Ascending aorta (tissue), 2 donors: ENCODE measurements at places on chromosomes 6 and 20.

GRCh38 chr6:157440171-157440570 is 59.2 kb downstream of the ZDHHC14 start:
- H3K4me1 ChIP-seq: no peaks in the 10 kb centered on the region
- H3K27me3 ChIP-seq: no peaks in the 10 kb centered on the region
- H3K36me3 ChIP-seq: no peaks in the 10 kb centered on the region

- H3K27ac ChIP-seq: no peak overlapping the region
- DNase-seq: no peak
- H3K36me3 ChIP-seq: no peaks in the 10 kb centered on the region
- H3K27me3 ChIP-seq: no peaks in the 10 kb centered on the region
Observed at GRCh38 chr6:8556370-8557013, 121.1 kb upstream of the SLC35B3 start.

GRCh38 chr6:12415980-12416598 is 125.9 kb downstream of the EDN1 start:
- no peaks in the 10 kb centered on the region for H3K4me1 ChIP-seq
- peak overlapping the region; percentile 36 for H3K27ac ChIP-seq
- no peaks in the 10 kb centered on the region for H3K36me3 ChIP-seq
- no peak overlapping the region for H3K4me3 ChIP-seq
- no peak for DNase-seq

DNA sequence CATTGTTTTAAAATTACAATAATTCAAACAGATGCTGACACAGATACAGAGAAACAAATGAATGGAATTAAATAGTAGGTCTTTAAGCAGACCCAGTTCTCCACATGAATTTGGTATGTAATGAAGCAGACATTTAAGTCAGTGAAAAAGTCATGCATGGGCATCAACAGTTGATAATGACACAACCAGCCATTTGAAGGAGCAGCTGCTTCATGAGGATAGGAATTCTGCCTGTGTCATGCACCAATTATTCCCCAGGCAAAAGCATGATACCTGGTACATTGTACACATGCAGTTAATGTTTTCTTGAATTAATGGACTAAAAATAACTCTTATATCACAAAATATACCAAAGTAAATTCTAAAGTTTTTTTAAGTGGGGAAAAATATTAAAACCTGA is 11.2 kb upstream of the HEY2 start:
- no peak for DNase-seq
- H3K4me3 ChIP-seq: no peak overlapping the region
- no peaks in the 10 kb centered on the region for H3K4me1 ChIP-seq
- no peaks in the 10 kb centered on the region for H3K27me3 ChIP-seq
- H3K36me3 ChIP-seq: no peaks in the 10 kb centered on the region
- H3K27ac ChIP-seq: no peak overlapping the region

DNA sequence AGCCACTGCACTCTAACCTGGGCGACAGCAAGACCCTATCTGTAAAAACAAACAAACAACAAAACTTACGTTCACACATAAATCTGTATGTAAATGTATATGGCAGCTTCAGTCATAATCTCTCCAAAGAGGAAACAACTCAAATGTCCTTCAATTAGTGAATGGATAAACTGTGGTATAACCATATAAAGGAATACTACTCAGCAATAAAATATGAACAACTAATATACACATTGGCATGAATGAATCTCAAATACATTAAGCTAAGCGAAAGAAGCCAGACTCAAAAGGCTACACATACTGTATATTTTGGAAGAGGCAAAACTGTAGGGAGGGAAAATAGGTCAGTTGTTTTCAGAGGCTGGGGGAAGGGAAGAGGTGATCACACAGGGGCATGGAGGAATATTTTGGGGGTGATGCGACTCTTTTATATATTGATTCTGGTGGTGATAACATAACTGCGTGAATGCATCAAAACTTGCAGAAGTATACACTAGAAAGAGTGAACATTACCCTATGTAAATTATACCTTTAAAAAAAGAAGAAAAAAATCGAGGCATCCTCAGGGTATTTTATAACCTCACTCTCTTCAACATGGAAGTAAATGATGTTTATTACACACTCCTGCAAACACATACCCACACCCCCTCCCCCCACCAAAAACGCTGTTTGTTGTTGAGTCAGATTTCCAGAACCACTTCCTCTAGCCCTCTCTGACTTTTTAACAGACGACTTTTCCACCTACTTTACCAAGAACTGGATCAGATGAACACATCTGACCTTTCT is 115.2 kb upstream of the RNF24 start:
- H3K36me3 ChIP-seq: no peaks in the 10 kb centered on the region
- H3K4me3 ChIP-seq: no peak overlapping the region

- no peaks in the 10 kb centered on the region for H3K4me1 ChIP-seq
- no peak overlapping the region for H3K27ac ChIP-seq
- H3K36me3 ChIP-seq: no peaks in the 10 kb centered on the region
- no peak for DNase-seq
Observed at GRCh38 chr20:51861726-51862466, 59.6 kb upstream of the SALL4 start.

- H3K4me3 ChIP-seq: no peak overlapping the region
- H3K27me3 ChIP-seq: no peaks in the 10 kb centered on the region
- H3K27ac ChIP-seq: no peak overlapping the region
- H3K36me3 ChIP-seq: no peaks in the 10 kb centered on the region
- H3K4me1 ChIP-seq: no peaks in the 10 kb centered on the region
- no peak for DNase-seq
Observed at GRCh38 chr6:37068356-37069270, 63.2 kb downstream of the FGD2 start.

- H3K36me3 ChIP-seq: no peaks in the 10 kb centered on the region
- no peak overlapping the region for H3K27ac ChIP-seq
- no peak overlapping the region for H3K4me3 ChIP-seq
- no peaks in the 10 kb centered on the region for H3K4me1 ChIP-seq
Observed at GRCh38 chr6:159092631-159093030, 47.8 kb upstream of the TAGAP start.

DNA sequence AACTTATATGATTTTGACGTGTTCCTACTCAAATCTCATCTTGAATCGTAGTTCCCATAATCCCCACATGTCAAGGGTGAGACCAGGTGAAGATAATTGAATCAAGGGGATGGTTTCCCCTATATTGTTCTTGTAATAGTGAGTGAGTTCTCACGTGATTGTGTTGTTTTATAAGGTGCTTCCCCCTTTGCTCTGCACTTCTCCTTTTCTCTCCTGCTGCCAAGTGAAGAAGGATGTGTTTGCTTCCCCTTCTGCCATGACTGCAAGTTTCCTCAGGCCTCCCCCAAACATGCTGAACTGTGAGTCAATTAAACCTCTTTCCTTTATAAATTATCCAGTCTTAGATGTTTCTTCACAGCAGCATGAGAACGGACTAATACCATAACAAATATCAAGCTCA is 83.2 kb downstream of the MANEA start:
- no peaks in the 10 kb centered on the region for H3K36me3 ChIP-seq
- H3K4me3 ChIP-seq: no peak overlapping the region
- no peak overlapping the region for H3K27ac ChIP-seq
- H3K27me3 ChIP-seq: no peaks in the 10 kb centered on the region
- no peak for DNase-seq

DNA sequence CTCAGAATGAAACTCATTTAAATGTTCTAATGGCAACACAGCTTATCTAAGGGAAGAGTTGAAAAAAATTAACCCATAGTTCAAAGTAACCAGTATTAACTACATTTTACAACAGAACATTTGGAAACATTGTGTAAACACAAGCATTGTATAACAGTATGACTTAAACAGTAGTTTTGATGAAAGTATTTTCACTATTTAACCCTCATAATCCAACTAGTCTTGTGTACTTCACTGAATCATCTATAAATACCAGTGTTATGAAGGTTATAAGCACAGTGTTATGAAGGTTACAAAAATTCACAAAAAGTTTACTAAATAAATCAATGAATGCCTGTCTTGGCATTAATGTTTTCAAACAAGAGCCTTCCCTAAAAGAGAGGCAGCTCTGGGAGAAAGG is 66.5 kb downstream of the REV3L start:
- no peak for DNase-seq
- H3K27me3 ChIP-seq: no peaks in the 10 kb centered on the region
- peaks cover 10% of the 10 kb centered on the region for H3K36me3 ChIP-seq
- no peak overlapping the region for H3K4me3 ChIP-seq
- no peak overlapping the region for H3K27ac ChIP-seq

GRCh38 chr6:11785415-11785773 is 6.8 kb upstream of the ADTRP start:
- H3K36me3 ChIP-seq: no peaks in the 10 kb centered on the region
- no peaks in the 10 kb centered on the region for H3K27me3 ChIP-seq
- no peak for DNase-seq
- no peak overlapping the region for H3K4me3 ChIP-seq

- no peak for DNase-seq
- H3K4me3 ChIP-seq: no peak overlapping the region
- H3K27ac ChIP-seq: no peak overlapping the region
- H3K36me3 ChIP-seq: no peaks in the 10 kb centered on the region
- no peaks in the 10 kb centered on the region for H3K27me3 ChIP-seq
- peaks cover 11% of the 10 kb centered on the region for H3K4me1 ChIP-seq
Observed at GRCh38 chr6:71509191-71510005, 220.8 kb downstream of the OGFRL1 start.

DNA sequence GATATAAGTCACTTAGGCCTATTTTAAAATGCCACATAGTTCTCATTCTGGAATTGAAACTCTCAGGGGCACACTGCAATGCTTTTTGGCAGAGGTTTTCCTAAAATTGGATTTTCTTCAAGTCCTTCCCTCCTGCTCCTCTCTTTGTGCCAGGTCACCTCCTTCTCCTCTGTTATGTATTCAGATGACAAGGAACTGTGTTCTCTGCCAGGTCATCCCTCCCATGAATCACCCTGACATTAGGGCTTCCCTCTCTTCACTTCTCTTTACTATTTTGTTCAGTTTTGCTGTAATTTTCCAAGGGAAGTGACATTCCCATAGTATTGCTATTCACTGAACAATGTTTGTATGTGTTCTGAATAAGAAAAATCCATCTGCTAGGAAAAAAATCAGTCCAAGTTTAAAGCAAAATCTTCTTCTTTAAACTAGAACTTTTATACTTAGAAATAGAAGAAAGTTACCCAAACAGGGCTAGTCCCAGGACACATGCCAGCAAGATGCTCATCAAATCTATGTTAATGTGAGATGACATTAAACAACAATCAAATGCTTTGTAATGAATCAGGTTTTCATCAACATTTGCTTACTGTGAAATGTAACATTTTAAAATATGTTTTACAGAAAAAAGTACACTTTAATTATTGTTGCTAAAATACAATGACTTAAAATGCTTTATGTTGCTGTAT is 461.1 kb downstream of the MMUT start:
- H3K4me1 ChIP-seq: peaks cover 2% of the 10 kb centered on the region
- no peaks in the 10 kb centered on the region for H3K36me3 ChIP-seq
- H3K27ac ChIP-seq: no peak overlapping the region
- no peaks in the 10 kb centered on the region for H3K27me3 ChIP-seq
- no peak overlapping the region for H3K4me3 ChIP-seq
- DNase-seq: no peak

- no peaks in the 10 kb centered on the region for H3K27me3 ChIP-seq
- H3K4me1 ChIP-seq: peaks cover 44% of the 10 kb centered on the region
- peak overlapping the region; percentile 79 for H3K4me3 ChIP-seq
- no peak for DNase-seq
- H3K27ac ChIP-seq: peak overlapping the region; percentile 71
Observed at GRCh38 chr6:107493158-107494057, 3.5 kb downstream of the SOBP start.

DNA sequence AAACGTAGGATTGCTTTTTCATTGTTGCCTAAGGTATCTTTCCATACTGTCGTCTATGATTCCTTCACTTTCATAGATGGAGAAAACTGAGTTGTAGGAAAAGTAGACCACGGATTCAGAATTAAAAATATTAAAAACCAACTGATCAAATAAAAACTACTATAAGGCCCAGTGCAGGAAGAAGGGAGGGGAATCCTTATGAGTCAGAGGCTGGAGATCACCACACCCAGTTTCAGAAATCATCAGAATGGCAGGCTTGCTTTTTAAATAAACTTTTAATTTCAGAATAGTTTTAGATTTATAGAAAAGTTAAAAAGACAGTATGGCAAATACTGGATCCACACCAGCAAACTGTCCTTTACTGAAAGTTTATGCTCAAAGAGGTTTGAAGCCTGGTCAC is 32.0 kb upstream of the POPDC3 start:
- H3K36me3 ChIP-seq: no peaks in the 10 kb centered on the region
- no peaks in the 10 kb centered on the region for H3K4me1 ChIP-seq
- H3K4me3 ChIP-seq: no peak overlapping the region
- H3K27me3 ChIP-seq: no peaks in the 10 kb centered on the region
- H3K27ac ChIP-seq: no peak overlapping the region

DNA sequence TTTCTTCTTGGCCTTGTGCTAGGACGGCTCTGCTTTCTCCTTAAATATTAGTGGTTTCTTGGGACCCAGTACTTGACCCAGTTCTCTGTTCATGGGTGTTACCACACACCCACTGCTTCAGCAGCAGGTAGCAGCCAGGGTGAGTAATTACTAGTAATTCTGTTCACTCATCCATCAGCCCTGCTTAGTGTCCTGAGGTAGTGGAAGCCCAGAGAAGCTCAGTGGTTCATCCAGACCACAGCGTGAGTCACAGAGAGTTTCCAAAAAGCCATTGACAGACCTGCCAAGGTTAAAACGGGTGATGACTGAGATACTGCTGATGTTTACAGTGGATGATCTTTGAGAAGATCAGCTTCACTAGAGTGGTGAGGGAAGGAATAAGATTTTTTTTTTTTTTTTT is 51.7 kb upstream of the HINT3 start:
- H3K27me3 ChIP-seq: no peaks in the 10 kb centered on the region
- no peak for DNase-seq
- H3K4me1 ChIP-seq: no peaks in the 10 kb centered on the region
- H3K4me3 ChIP-seq: no peak overlapping the region
- H3K27ac ChIP-seq: no peak overlapping the region
- H3K36me3 ChIP-seq: peaks cover 5% of the 10 kb centered on the region

GRCh38 chr20:17287503-17287902 is 60.7 kb downstream of the PCSK2 start:
- no peak for DNase-seq
- no peak overlapping the region for H3K4me3 ChIP-seq
- H3K27me3 ChIP-seq: no peaks in the 10 kb centered on the region
- H3K36me3 ChIP-seq: no peaks in the 10 kb centered on the region

- H3K27me3 ChIP-seq: no peaks in the 10 kb centered on the region
- no peaks in the 10 kb centered on the region for H3K36me3 ChIP-seq
- no peak overlapping the region for H3K27ac ChIP-seq
- H3K4me1 ChIP-seq: no peaks in the 10 kb centered on the region
- no peak for DNase-seq
Observed at GRCh38 chr20:50645253-50646068, 45.9 kb downstream of the RIPOR3 start.
